Hypothalamus (tissue), 51 donors: ENCODE measurements at places on chromosomes 16 and 17.
A peak's percentile ranks its signal among the peaks of the same experiment; 100 is the strongest.

DNA sequence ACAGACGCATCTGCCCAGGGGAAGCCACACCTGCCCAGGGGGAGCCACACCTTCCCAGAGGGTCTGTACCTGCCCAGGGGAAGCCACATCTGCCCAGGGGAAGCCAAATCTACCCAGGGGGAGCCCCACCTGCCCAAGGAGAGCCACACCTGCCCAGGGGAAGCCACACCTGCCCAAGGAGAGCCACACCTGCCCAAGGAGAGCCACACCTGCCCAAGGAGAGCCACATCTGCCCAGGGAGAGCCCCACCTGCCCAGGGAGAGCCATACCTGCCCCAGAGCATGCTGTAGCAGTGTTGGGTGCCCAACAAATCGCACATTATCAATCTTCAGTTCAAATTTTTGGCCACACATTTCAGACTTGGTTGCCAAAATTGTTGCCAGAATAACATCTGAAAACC, 19.6 kb downstream of the NPRL3 start:
- DNase-seq, result no peak

GRCh38 chr16:11557801-11558200, 28.9 kb downstream of the LITAF start:
- DNase-seq, result peak; percentile 84

DNA sequence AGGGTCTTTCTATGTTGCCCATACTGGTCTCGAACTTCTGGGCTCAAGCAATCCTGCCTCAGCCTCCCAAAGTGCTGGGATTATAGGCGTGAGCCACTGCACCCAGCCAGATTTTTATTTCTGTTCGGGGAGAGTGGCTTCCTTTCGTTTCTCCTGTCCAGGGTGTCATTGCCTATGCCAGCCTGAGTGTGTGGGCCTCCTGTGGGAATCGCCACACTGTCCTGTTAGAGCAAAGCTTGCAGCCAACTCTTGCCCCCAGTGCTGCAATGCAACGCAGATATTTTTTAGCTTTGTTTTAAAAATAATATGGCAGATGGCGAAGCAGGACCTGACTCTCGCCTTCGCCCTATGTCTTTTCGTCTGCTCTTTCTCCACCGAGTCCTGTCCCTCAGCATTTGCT, 395.0 kb downstream of the SNX29 start:
- DNase-seq, result no peak

GRCh38 chr16:875182-876040, 74.9 kb upstream of the GNG13 start:
- DNase-seq, result no peak

- DNase-seq, result no peak
Observed at GRCh38 chr16:85668676-85669424, 19.9 kb downstream of the GINS2 start.

- DNase-seq, result no peak
Observed at GRCh38 chr17:6465206-6466003, 21.1 kb downstream of the PIMREG start.

- DNase-seq, result no peak
Observed at GRCh38 chr17:12365805-12366204, 299.9 kb upstream of the MYOCD start.

DNA sequence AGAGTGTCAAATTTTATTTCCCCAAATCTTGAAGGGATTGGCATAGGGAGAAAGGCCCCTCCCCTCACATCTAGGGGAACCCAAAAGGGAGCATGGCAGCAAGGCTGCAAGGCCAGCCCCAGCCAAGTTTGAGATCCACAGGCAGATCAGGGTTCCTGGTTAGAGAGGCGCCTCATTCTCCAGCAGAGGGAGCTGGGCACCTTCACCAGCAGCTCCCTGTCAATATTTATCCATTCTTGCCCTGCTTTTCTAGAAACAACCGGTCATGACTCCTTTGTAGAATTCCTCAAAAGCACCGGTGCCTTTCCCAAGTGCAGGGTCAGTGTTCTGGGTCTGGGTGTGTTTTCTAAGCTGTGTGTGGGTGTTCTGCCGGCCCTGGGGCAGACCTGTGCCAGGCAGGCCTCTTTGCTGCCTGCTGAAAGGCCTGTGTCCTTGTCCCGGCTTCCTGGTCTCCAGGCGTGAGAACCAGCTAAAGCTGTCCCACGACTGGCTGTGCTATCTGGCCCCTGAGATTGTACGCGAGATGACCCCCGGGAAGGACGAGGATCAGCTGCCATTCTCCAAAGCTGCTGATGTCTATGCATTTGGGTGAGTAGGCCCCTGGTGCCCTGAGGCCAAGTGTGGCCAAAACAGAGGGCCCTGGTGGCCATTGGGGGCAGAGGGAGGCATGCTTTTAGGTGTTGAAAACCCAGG, 21.2 kb upstream of the LGALS9 start:
- peak; percentile 9 for DNase-seq

DNA sequence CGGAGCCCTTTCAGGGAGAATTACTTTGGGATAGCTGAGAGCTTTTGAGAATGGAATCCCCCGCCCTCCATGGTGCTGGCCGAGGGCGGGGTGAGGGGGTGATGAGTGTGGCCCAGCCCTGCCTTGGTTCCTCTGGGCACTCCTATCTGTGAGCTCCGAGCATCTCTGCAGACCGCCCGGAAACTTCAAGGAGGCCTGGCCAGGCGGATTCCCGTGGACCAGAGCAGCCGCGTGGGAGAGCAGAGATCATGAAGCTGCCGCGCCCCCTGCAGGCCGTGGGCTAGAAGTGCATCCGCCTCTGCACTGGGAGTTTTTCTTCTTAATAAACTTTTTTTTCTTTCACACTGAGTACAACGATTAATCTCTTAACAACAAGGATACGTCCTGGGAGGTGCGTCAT, 392.9 kb upstream of the EEF2KMT start:
- DNase-seq, result peak; percentile 3

GRCh38 chr17:79996291-79996690, 39.4 kb downstream of the TBC1D16 start:
- DNase-seq, result no peak

DNA sequence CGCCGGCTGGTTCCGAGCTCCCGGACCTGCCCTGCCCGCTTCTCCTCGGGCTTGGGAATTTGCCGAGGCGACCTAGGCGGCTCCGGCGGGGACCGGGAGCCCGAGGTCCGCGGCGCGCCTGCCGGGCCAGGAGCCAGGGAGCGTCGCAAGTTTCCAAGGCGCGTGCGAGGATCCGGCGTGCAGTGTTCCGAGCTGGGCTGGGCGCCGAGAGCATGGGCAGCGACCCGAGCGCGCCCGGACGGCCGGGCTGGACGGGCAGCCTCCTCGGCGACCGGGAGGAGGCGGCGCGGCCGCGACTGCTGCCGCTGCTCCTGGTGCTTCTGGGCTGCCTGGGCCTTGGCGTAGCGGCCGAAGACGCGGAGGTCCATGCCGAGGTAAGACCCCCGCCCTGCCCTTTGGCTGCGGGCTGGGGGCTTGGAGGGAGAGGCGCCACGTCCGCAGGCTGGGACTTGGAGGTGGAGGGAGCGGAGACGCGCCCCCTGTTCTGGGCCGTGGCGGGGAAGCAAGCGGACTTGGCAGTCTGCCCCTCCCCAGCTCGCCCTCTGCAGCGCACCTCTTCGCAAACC, 668 bp downstream of the MMP15 start:
- no peak for DNase-seq

GRCh38 chr17:39073916-39074315, 77.5 kb downstream of the PLXDC1 start:
- DNase-seq, result no peak

GRCh38 chr17:8862213-8863056, 5.0 kb downstream of the PIK3R6 start:
- DNase-seq, result no peak

- DNase-seq, result no peak
Observed at GRCh38 chr17:4297351-4297750, 33.6 kb upstream of the ANKFY1 start.

DNA sequence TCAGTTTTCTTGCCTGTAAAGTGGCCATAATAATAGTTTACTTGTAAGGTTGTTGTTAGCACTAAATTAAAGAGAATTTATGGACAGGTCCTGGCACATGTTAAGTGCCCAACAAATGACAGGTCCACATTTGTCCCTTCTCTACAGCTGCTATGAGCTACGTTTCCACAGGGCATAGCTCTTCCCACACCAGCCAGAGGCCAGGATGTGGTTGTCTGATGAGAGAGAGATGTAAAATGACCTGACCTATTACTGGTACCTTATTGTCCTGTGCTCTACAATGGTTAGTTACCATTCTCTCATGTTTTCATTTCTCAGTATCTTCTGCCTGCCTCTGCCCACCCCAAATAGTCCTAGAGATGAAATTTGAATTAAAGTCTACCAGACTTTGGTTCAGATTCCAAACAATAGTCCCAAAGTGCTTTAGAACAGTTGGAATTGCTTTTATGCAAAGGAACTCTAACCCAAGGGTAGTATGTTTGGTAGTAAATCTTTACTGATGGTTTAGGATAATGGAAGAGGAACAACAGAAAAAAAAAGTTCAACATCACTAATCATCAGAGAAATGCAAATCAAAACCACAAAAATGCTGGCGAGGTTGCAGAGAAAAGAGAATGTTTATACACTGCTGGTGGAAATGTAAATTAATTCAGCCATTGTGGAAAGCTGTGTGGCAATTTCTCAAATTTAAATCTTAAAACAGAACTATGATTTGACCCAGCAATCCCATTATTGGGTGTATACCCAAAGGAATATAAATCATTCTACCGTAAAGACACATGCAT, 57.1 kb upstream of the ANKFN1 start:
- no peak for DNase-seq

DNA sequence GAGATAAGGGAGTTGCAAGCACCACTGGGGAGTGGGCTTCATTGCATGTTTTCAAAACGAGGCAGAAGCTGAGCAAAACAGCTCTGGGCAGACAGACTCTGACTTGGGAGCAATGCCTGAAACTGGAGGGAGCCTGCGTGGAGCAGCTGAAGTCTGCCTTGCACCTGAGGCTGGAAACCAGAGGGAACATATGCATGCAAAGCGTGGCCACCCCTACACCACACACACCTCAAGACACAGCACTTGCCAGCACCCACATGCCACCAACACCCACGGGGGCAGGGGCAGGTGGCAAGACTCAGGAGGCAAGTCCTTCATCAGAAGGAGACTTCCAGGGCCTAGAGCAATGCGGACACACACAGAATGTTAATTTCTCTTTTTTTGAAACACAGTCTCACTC, 45.8 kb downstream of the COTL1 start:
- DNase-seq, result no peak

DNA sequence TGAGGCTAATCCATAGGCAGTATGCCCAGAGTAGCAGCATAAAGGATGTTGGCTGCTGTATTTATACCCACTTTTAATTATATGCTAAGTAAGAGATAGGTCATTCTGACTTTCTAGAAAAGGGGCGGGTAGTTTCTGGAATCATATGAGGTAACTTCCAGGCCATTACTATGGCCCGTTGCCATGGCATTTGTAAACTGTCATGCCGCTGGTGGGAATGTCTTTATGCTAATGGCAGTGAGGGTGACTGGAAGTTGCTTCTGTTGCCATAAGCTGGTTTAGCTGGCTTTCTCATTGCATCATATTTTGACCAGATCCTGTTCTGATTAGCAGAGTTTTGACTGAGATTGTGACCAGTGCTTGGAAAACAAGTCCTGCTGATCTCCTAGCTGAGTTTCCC, 929.6 kb upstream of the CDH8 start:
- DNase-seq, result no peak

DNA sequence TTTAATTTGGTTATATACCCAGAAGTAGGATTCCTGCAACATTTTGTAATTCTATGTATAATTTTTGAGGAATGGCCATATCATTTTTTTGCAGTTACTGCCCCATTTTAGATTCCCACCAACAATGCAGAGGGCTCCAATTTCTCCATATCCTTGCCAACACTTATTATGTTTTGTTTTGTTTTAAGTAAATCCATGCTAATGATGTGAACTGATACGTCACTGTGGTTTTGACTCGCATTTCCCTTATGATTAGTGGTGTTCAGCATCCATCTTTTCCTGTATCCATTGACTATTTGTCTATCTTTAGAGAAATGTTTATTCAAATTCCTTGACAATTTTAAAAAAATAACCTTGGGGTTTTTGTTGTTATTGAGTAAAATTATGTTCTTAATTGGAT, 826.4 kb downstream of the CDH11 start:
- no peak for DNase-seq
